ENCODE measurements at places on chromosomes 5 and 9.

DNA sequence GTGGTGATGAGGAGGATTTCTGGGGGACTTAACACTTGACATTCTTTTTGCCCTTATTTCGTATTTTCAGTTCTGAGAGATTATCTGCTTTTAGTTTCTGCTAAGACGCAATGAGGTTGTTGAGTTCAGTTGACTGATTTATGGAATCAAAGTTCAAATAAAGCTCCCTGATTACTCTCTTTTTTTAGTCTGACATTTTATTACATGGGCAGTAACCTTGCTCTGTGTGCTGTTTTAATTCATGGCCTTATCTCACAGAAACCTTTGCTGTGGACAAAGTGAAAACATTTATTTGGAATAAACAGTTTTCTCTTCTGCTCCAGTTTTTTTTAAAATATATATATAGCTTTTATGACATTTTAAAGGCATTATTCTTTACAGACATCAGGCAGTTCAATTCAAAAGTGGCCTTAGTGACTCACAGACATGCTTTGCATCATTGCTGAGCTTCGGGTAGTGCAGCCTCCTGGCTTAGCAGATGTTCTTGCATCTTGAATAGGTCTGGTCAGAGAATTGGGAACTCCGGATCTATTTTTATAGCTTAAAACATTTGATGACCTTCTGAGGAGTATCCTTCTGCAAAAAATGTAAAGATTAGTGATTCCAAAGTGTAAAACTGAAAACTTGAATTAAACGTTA lies 162.9 kb downstream of the FAM170A start:
- no peak for DNase-seq

DNA sequence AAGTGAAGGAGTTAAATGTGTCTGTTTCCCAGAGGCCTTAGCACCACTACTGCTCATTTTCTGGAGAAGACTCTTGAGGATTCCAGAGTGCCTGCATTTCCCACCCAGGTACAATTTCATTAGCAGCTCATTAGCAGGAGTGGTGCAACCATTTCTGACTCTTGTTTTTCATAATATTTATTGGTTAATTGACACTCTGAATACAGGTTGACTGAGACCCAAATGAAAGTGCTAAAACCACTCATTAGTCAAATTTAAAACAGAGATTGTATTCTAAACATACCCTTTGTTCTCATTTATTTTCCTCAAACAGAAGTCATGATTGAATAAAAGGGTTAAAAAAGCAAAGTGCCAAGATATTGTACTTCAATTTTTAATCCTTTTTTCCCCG lies 134.5 kb downstream of the SIL1 start:
- DNase-seq = no peak

- DNase-seq = no peak
Measured at GRCh38 chr5:131635684-131636572, 899 bp upstream of the RAPGEF6 start.

DNA sequence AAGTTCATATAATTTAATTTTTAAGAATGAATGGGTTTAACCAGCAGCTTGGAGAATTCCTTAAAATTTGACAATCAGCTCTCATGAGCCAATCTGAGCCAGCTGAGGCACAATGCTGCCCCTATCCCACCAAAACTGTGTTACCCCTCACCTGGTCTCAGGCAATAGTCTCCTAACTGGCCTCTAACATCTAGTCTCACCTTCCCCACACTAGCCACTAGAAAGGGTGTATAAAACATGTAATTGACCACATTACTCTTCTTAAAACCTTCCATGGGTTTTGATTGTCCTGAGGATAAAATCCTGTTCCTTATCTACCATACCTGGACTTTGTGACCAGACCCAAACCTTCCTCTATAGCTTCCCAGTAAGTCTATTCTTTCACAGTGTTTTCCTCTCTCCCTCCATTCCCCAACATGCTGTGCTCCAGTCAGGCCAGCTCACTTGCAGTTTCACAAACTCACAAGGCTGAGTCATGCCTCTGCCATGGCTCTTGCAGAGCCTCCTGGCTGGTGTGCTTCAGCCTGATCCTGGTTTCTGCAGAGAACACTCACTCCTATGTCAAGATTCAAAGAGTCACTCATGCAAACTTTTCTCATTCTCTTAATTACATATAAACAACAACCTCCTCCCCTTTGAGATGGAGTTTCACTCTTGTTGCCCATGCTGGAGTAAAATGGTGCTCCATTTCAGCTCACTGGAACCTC lies 16.0 kb upstream of the ZCCHC7 start:
- peak; percentile 9 for DNase-seq

DNA sequence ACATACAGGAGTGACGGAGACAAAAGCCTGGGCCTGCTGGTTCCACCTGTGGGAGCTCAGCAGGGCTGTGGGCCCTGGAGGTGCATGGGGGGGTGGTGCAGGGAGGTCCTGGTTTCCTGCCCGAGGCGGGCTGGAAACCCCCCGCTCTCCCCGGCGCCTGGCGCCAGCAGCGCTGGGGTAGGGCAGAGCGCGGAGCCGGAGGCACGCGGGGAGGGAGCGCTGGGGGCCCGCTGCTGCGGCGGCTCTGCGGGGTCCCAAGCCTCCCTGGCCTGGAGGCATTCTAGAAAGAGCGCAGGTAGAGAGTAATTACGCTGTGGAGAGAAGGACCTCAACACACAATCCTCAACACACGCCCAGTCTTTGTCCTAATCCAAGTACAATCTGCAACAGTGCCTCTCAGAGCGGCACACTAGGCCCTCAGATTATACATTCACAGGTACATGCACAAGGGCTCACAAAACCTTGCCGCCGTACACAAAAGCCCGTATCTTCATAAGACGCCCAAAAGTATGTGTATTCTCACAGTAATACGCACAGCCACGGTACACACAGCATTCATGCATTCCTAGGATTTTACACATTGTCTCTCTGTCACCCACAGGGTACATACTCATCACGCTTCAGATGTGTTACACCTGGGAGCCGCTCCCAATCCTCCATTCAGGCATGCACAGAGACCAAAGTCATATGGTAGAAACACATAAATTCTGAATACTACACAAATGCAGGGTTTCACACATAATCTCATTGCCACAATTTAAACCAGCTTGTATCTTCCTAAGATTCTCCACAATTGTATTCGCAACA lies 2.1 kb upstream of the HAND1 start:
- DNase-seq = no peak

GRCh38 chr9:108316066-108316465 lies 539.7 kb downstream of the ACTL7B start:
- DNase-seq = no peak

GRCh38 chr5:40404613-40405012 lies 275.1 kb upstream of the PTGER4 start:
- DNase-seq = no peak

- no peak for DNase-seq
Measured at GRCh38 chr5:178387856-178388190, 155.2 kb upstream of the PHYKPL start.

DNA sequence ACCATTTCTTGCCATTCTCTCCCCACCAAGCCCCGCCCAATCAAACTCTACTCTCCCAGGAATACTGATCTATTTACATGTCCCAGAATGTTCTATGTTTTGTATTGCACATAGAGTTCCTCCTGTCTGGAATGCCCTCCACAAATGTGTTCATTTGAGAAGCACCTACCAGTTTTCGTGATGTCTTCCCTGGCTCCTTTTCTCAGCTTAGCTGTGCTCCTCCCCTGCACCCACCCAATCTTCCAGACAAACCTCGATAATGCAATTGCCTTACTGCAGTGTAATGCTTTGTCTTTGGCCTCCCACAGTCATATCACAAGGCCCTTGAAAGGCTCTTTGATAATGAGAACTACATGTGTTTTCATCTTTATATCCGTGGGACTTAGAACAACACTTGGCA lies 214.5 kb upstream of the ANKRD55 start:
- DNase-seq = no peak

- no peak for DNase-seq
Measured at GRCh38 chr5:62791059-62791458, 212.4 kb downstream of the LRRC70 start.

DNA sequence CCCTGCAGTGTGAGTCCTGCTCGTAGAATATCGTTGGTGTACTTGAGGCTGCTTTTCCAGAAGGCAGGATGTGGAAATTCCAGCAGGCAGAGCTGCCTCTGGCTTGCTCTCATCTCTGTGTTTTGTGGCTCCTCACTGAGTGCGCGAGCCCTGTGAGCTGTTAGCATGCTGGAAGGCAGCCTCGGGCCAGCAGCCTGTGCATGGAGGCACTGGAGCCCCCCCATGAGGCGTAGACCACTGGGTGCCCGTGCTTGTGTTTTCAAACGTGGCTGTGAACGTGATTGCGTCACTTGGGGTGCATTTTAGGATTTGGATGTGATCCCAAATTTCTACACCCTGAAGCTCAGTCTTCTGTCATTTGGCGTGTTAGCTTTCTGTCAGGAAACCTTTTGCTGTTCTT lies 3.2 kb downstream of the WDR5 start:
- DNase-seq = no peak

GRCh38 chr9:71036501-71036900 lies 84.9 kb downstream of the TRPM3 start:
- no peak for DNase-seq

DNA sequence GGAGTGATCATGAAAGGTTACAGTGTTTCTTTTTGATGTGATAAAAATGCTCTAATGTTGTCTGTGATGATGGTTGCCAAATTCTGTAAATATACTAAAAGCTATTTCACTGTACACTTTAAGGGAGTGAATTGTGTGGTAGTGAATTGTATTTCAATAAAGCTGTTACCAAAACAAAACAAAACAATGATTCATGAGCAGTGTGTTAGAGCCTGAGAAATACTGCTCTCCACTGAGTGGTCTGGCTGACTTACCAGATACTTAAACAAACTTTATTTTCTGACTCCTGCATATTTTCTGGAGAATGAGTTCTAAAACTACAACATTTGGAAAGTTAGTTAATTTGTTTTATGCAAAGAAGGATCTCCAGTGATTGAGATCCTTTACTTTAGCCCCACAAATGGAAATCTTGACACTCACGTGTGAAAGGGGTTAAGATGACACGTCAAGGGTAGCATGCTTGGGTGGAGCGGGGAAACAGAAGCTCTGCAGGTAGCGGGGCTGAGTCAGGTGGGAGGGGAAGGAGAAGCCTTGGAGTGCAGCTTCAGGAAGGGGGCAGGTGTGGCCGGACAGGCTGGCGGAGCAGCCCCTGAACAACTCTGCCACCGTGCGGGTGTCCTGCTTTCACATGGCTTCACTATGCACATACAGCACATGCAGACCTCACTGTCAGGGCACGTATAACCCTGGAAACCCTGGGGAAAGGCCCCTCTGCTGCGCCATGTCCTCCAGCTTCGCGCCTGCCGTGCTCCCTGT lies 256.7 kb downstream of the IRX1 start:
- no peak for DNase-seq

DNA sequence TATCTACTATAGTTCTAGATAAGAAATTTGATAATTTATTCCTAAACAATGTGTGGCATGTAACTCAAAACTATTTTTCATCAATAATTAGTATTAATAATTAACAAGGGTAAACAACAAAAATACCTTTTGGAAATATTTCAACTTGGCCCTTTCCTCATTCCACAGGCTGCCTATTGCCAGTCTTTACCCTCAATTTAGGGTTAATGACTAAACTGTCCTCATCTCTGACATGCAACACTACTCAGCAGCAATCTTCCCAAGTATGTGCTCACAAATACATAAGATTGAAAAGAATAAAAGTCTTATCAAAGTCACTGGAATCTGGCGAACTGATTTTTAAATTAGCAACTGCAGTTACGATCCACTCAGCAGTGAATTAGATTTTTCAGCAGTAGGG lies 153.6 kb downstream of the GLIS3 start:
- no peak for DNase-seq

DNA sequence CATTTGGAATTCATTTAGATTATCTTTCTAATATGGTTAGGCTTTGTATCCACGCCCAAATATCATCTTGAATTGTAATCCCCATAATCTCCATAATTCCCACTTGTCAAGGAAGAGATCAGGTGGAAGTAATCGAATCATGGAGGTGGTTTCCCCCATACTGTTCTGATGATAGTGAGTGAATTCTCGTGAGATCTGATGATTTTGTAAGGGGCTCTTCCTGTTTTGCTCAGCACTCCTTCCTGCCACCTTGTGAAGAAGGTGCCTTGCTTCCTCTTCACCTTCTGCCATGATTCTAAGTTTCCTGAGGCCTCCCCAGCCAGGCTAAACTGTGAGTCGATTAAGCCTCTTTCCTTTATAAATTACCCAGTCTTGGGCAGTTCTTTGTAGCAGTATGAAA lies 527.5 kb upstream of the ARRDC3 start:
- DNase-seq = no peak

DNA sequence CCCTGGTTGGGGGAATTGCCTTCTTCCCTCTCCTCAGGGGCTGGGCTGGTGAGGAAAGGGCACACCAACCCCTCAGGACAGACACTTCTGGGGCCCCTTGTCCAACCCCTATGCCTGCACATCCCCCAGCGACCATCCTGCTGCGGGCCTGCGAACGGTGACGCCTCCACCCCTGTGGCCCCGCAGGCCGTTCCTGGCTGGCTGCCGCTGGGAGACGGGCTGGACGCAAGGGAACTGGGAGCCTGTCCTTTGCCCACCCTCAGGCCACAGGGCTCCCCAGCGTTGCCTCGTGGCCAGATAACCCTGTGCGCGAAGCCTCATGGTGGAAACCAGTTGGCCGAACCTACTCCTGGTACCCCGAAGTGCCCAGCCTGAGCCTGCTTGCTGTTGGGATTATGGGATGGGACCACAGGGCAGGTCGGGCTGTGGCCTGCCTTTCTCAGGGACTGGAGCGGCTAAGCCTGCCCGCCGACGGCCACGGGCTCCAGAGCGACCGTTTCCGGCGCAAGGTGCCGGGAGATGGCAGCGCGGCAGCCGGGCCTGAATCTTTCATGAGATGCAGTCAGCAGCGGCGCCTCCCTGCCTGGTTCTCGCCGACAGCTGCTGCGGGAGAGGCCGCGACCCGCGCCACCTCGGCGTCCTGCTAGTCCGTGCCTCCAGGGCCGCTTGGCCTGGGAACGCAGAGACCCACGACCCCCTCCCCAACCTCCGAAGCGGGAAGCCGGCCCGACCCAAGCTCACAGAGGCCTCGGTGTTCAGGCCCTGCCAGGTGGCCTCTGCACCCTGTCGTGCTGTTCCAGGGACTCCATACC lies 6.5 kb upstream of the PITX1 start:
- DNase-seq = no peak

DNA sequence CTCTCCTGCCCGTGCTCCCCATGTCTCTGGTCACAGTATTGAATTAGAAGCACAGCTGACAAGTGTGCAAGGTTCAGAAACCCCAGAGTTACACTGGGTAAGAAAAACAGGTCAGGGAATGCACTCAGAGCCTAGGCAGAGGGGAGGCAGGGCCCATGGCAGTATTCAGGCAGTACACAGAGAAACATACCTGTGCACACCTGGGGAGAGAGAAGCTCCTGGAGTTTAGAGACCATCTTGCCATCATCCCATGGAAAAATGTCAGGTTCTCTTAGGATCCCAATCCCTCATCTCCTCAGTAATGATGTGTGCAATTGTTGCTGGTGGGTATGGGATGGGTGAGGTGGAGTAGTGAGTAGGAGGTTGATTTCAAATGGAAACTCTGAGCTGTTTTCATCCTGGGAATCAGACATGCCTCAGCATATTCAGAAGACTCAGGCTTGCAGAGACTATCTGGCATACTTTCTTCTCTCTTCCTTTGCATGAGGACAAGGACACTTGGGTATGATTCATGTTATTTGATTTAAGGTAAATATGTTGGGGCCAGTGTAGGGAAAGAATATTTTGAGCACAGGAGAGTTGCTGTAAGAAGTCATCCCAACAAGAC lies 228.5 kb downstream of the ESM1 start:
- DNase-seq = no peak
